ENCODE measurements at places on chromosomes 2 and 18.
A peak's percentile ranks its signal among the peaks of the same experiment; 100 is the strongest.

- no peak for DNase-seq
These were observed 12.8 kb downstream of the MEIS1 start for GRCh38 chr2:66447677-66448076.

- peak; percentile 50 for DNase-seq
These were observed 78.5 kb downstream of the PRKCE start for GRCh38 chr2:45729753-45730512.

DNA sequence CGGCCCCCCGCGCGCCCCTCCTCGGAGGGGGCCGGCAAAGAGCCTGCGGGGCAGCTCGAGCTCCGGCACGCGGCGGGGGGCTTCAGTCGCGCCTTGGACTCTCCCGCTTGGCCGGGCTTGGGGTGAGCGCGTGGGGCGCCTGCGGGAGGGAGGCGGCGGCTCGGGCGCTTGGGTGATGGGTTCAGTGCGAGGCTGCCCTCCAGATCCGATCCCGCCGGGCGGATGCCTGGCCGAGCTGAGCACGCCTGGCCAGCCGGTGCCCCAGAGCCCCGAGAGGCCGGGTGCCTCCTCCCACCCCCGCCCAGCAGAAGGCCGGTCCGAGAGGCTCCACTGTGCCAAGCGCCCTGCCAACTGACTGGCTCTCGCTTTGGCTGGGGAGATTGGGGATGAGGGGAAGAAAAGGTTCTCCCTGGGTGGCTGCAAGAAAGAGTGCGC lies 273 bp upstream of the NXPH2 start:
- DNase-seq = no peak

- DNase-seq = no peak
These were observed 304.6 kb downstream of the PARD3B start for GRCh38 chr2:204849892-204850291.

- no peak for DNase-seq
These were observed 633 bp upstream of the RNF152 start for GRCh38 chr18:61893309-61893970.

GRCh38 chr2:54634564-54635511 lies 88.6 kb upstream of the EML6 start:
- no peak for DNase-seq

- no peak for DNase-seq
These were observed 137.4 kb upstream of the CDCA7 start for GRCh38 chr2:173217116-173217840.

DNA sequence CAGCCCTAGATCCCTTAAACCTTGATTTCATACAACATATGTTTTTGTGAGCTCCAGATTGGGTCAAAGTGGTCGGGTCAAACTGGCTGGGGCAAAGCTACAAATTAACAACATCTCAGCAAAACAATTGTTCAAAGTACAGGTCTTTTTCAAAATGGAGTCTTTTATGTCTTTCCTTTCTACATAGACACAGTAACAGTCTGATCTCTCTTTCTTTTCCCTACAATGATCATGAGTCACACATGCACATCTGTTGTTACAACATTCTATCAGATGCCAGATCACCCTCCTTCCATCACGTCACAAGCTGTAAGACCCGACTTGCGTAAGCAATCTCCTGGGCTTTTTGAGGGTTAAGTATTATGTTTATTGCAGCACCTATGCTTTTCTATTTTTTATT lies 55.1 kb downstream of the RHOB start:
- no peak for DNase-seq

GRCh38 chr2:140584471-140584870 lies 1546.3 kb downstream of the LRP1B start:
- DNase-seq = no peak

- no peak for DNase-seq
These were observed 53.5 kb upstream of the SLC38A11 start for GRCh38 chr2:165008730-165009315.

DNA sequence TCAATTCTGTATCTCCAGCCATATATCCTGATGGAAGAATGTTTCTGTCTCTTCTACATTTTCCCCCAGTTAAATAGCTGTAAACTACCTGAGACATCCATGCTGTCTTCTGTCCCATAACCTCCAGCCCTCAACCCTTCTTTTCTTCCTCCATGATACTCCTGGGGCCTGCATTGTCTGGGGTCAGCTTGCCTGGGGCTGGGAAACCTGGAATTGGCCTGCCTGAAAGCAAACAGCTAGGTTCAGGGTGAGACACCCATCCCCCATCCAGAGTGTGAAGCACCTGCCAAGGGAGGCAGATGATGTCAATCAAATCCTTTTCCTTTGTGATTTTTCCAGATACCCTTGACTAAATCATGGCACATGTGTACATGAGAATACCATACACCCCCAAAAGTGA lies 313.7 kb upstream of the MGAT5 start:
- DNase-seq = no peak

- DNase-seq = no peak
These were observed 68.4 kb downstream of the CERKL start for GRCh38 chr2:181588546-181588945.

GRCh38 chr2:45224321-45224992 lies 215.2 kb upstream of the SIX2 start:
- no peak for DNase-seq

DNA sequence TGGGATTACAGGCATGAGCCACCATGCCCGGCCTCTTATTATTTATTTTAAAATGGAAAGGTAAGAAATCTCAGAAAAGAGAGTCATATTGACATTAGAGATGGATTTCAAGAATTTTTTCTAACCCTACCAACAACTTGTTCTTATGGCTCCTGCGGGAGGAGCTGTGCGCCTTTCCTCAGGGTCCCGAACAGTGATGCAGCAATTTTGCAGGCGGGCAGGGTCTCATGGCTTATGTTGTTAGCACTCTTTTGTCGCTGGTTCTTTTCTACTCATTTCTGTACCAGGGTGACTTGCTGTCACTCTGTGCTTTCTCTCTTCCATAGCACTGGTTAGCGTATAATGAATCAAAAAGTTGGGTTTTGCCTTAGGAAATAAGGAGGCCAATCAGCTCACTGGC lies 148.8 kb upstream of the DLGAP1 start:
- DNase-seq = no peak

DNA sequence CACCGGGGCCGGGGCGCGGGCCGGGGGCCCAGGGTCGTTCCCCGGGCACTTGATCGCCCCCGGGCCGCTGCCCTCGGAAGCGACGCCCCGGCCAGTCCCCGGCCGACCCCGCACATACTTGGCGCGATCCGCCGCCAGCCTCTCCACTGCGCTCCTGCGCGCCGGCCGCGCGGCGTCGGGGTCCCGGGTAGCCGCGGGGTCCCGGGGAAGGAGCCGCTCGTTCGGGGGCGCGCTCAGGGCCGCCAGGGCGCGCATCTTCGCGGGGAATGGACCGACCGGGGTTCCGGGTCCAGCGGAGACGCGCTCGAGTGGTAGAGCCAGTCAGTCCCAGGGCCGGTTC lies 204 bp downstream of the FAM110C start:
- no peak for DNase-seq

GRCh38 chr2:128492966-128493811 lies 174.5 kb upstream of the HS6ST1 start:
- no peak for DNase-seq

- DNase-seq = no peak
These were observed 116.3 kb upstream of the SCN7A start for GRCh38 chr2:166610180-166610912.

- no peak for DNase-seq
These were observed 100.7 kb upstream of the ID2 start for GRCh38 chr2:8581234-8581561.

DNA sequence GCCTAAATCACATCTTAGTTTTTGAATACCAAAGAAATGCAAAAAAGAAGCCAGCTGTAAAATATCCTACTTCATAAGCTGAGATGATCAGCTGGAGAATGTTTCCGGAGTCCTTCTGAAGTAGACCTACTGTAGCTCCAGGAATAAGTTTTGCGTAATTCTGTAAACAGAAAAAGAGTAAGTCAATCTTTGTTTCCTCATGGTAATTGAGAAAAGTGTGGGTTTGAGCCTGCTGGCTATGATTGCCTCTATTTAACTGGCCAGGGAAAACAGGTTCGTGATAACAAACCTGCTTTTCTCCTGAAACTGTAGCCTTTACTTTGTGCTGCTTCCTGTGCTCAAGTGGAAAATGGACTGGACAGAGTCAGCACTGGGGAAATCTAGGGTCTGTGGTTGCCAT lies 58.2 kb downstream of the ITGB6 start:
- no peak for DNase-seq
